Caco-2 (cell line): ENCODE measurements at places on chromosomes 1 and 21. TPM values are rescaled to one million over a fixed set of nuclear protein-coding genes. Genes with fewer than 3 reads are reported as not detected.

GRCh38 chr1:219731771-219732170 is 118.9 kb upstream of the ZC3H11B start:
- no peak for DNase-seq

DNA sequence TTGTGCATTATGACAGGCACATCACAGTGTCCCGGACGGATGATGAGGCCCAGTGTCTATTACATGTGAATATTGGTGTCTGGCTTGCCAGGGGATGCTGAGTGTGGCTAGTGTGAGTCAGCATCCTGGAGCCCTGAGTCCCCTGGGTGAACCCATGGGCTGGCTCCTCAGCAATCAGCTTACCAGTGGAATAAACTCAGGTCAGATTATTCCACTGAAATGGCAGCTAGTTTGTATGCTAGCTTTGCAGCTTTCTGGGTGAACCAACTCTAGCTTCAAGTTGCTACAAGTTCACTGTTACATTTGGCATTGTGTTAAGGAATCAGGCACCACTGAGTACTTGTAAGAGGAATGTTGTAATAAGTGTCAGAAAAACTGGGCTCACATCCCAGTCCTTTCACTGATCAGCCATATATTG is 23.9 kb upstream of the RPTN start:
- DNase-seq = no peak

DNA sequence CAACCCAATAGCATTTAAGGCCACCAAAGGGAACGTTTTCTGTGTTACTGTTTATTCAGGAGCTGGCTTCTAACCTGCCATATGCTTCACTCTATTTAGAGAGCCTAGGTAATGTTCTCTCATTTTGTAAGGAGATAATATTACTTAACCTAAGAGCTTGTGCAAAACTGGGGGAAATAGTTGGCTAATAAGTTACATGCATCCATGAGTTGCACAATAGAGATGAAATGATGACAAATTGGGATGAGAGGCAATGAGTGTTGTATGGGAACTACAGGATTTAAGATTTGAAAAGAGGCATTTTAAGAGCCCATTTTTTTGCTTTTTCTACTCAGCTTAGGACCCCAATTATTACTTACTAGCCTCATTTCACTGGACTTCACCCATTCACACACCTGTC is 151.0 kb downstream of the ST6GALNAC3 start:
- no peak for DNase-seq

DNA sequence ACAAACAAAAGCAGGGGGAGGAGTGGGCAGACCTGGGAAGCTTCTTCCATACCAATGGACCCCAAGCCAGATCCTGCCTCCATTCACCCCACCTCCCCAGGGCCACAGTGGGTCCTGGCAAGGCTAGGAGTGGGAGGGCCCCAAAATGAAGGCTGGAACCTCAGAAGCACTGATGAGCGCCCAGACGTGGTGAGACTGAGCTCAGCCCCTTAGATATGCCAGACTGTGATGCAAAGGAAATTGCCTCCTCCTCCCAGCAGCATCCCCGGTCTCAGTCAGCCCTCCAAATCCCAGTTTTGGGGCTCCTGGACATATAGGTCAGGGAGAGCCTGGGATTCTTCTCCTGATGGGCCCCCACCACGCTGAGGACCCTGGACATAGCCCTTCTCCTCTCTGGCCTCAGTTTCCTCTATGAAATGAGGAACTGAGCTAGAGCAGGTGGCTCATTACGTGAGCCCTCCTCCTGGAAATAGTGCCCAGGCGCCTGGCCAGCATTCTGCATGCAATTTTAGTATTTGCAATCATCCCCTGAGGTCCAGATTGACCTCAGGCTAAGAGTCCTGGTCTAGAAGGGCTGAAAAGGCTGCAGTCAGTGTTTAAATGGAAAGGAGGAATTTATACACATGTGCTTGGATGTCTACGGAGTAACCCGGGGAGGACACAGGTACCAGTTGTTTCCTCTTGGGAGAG is 33.5 kb downstream of the RHBG start:
- no peak for DNase-seq

- DNase-seq = no peak
These were observed 91.3 kb downstream of the UCHL5 start for GRCh38 chr1:192967901-192968300.

- no peak for DNase-seq
These were observed 5.2 kb downstream of the ALG14 start for GRCh38 chr1:95067568-95067967.

- DNase-seq = peak; percentile 82
These were observed 27.4 kb upstream of the COQ8A start for GRCh38 chr1:226912587-226913176.

GRCh38 chr1:8497210-8497819 is 179.4 kb downstream of the SLC45A1 start:
- no peak for DNase-seq

GRCh38 chr1:218362418-218363076 is 17.4 kb downstream of the TGFB2 start:
- DNase-seq = no peak

GRCh38 chr1:27438621-27439061 is 46.2 kb downstream of the GPR3 start:
- DNase-seq = no peak

- DNase-seq = no peak
These were observed 167.2 kb downstream of the ADGRL2 start for GRCh38 chr1:81967951-81968350.

GRCh38 chr1:85398391-85399064 is 66.4 kb downstream of the DDAH1 start:
- no peak for DNase-seq

DNA sequence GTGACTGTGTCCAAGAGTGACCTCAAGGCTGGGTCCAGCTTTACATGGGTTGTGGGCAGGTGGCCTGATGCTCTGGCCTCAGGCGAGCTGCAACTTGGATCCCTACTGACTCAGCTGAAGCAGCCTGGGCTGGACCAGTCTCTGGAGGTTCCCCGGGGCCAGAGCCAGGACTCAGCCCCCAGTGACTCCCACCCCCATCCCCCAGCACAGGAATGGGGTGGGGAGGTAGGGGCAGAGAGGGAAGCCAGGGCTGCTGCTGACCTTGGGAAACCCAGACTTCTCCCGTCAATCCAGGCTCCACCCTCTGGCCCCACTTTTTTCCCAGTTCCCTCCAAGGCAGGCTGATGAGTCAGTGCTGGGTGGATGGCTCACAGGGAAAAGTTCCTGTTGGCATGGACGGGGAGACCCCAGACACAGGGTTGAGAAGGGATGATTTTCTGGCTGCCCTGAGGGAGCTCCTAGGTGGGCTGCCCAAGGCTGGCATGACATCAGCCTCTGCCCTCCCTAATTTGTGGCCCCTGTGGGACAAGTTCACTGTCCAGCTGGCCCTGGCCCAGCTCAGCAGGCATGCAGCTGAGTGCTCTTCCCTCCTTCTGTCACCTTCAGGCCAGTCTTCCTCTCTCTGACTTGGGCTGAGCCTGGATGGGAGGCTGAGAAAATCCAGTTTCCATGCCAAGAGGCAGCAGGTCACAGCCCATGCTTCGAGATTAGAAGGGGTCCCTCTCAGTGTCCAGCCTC is 2.2 kb downstream of the ZC3H12A start:
- DNase-seq = no peak

- DNase-seq = no peak
These were observed 8.1 kb upstream of the CITED4 start for GRCh38 chr1:40870135-40870728.

DNA sequence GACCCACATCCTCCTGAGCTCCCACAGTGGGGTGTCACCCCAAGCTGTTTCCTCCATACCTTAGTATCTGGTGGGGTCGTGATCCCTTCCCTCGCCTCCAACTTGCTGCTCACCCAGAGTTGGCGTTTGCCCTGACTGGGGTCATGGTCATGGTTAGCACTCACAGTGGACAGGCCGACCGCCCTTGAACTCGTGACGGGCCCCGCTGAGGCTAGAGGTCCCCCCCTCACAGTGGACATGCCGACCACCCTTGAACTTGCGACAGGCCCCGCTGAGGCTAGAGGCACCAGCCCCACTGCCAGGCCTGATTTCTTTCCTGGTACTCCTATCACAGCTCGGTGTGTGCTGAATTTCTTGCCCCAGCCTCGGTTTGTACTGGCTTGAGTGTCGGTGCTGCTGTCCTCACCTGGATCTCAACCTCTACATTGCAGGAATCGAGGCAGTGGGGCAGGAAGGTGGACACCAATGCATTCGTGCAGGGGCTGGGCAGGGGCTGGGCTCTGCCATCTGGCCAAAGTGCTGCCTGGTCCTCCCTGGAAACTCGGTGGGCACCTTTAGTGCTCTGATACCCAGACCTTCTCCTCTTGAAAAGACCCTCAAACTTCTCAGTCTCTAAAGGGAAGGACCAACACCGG is 37.5 kb upstream of the AJAP1 start:
- no peak for DNase-seq

- no peak for DNase-seq
These were observed 39.6 kb downstream of the FCER1A start for GRCh38 chr1:159341736-159342135.

- no peak for DNase-seq
These were observed 96.6 kb downstream of the SLC44A5 start for GRCh38 chr1:75514270-75514669.

GRCh38 chr1:183289051-183289496 is 103.0 kb downstream of the LAMC2 start:
- DNase-seq = no peak

DNA sequence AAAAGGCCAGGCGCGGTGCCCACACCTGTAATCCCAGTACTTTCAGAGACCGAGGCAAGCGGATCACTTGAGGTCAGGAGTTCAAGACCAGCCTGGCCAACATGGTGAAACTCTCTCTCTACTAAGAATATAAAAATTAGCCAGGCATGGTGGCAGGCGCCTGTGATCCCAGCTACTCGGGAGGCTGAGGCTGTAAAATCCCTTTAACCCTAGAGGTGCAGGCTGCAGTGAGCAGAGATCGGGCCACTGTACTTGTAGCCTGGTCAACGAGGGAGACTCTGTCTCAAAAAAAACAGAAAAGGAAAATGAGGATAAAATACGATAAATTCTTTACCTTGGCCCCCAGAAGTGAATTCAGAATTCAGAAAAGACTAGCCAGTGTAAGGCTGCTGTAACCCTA is 1.6 kb downstream of the TMEM50B start:
- no peak for DNase-seq

DNA sequence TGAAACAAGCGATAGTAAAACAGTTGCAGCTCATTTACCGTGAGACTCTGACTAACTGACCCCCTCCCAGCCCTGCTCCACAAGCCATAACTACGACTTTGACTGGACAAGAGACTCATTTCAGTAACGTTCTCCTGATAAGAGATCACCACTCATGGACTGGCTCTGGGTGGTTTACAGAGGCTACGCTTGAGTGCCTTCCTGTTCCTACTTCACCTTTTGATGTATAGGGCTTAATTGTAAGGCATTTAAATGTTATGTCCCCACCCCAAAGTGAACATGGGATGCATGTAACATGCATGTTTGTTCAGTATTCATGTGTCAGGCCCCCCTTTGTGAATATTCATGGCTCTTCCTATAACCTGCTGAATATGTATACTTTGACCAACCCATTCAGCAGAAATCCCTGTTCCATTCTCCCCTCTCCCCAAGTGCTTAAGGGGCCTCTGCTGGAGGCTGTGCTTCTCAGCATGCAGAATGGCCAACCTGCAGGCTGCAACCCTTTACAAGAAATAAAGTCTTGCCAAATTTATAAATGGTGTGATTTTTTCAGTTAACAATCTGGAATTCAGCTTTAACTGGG is 50.7 kb upstream of the SPOCD1 start:
- DNase-seq = no peak

GRCh38 chr1:2594001-2594640 is 7.5 kb downstream of the PRXL2B start:
- DNase-seq = no peak

DNA sequence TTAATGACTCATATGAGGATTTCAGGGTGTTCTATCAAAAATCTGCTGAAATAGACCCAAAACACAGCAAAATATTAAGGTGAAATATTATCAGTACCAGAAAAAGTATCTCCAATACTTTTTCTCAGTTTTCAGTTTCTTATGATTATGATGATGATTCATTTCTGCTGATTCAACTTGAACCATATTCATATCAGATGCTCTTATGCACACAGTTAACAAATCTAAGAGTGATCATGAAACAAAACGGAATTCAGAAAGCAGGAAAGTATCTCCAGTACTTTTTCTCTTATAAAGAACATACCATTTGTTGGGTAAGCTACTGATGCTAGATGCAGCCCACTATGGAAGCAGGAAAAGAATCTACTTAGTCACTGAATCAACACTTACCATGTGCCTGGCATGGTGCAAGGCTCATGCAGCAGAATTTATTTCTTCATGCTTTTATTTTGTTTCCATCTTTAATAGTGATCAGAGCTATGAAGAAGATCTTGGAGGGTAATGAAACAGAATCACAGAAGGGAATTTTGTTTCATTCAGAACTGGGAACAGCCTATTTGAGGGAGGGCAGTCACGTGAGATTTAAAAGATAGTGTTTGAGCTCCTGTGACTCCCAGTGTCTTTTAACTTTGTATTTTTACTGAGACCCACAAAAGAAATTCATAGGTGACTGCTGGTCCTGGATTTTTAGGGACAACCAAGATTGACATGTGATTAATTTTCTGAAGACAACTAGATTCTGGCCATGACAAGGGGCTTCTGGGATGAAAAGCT is 480.6 kb downstream of the SETD4 start:
- no peak for DNase-seq

DNA sequence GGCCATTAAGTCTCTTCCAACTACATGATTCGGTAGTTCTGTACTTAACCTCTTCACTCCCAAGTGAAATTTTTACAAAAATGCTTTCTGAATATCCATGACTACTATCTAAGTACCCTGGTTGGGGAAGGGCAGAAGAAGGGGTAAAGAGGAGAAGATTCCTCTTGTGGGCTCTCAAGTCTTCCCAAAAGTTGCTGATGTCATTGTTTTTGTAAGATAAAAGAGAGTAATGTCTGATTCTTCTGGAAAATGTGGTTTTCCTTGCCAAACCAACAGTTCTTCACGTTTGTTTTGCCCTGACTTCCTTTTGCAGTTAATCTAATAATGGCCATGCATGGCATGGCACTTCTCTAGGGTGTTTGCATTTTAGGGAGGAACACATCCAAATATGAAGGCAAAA is 34.7 kb upstream of the AK4 start:
- no peak for DNase-seq

- DNase-seq = no peak
These were observed 154.5 kb downstream of the PEX14 start for GRCh38 chr1:10629091-10629815.

The PGLYRP4 gene
- total RNA-seq = not detected in 2 replicates

The MCOLN2 gene
- not detected in 2 replicates for total RNA-seq

The SYTL1 gene
- total RNA-seq = 11.0 and 11.2 TPM in 2 replicates

The ZNF695 gene
- 24.7 and 25.2 TPM in 2 replicates for total RNA-seq

The FAM163A gene
- total RNA-seq = not detected in 2 replicates

The NBPF4 gene
- 0.53 and 0.88 TPM in 2 replicates for total RNA-seq

The RGL1 gene
- 33.8 and 34.5 TPM in 2 replicates for total RNA-seq

The NUDT4B gene
- total RNA-seq = 0.70 TPM in 1 of 2 replicates, not detected in the other

The CYP4B1 gene
- total RNA-seq = not detected in 2 replicates

The HES3 gene
- not detected in 2 replicates for total RNA-seq

The MCOLN3 gene
- 2.1 and 2.5 TPM in 2 replicates for total RNA-seq

The IQGAP3 gene
- total RNA-seq = 35.8 and 37.6 TPM in 2 replicates

The ALX3 gene
- total RNA-seq = not detected in 2 replicates
